Tibial nerve (tissue), 4 donors: ENCODE measurements at places on chromosomes 7 and 10. TPM values are rescaled to one million over a fixed set of nuclear protein-coding genes. Genes with fewer than 3 reads are reported as not detected.

GRCh38 chr10:129548600-129548999 is 81.6 kb downstream of the MGMT start:
- no peak for DNase-seq

GRCh38 chr10:33861016-33861704 is 526.7 kb upstream of the NRP1 start:
- no peak for DNase-seq

GRCh38 chr10:335151-335800 is 200.0 kb downstream of the ZMYND11 start:
- DNase-seq, result no peak

DNA sequence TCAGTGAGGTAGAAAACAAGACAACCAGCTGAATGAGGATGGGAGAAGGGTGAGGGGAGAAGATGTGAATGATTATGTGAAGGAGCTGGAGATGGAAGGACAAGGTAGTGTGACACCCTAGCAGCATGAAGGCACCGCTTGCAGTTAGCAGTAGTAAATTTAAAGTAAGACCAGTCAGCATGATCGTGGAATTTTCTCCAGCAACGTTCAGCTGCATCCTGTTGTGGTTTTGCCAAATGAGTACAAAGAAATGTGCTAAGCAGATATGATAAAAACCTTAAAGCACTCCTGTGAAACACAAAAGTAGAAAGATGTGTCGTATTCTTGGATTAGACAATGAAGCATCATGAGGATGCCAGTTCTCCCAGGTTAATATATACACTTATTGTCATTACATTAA is 34.1 kb upstream of the IFRD1 start:
- DNase-seq, result no peak

Gene CTAGE4
- total RNA-seq, result 3.1 TPM

Gene C7orf57
- total RNA-seq, result 0.21 TPM

Gene GNA12
- 36.0 TPM for total RNA-seq

- DNase-seq, result no peak
Observed at GRCh38 chr10:26556748-26557640, 118.9 kb downstream of the APBB1IP start.

DNA sequence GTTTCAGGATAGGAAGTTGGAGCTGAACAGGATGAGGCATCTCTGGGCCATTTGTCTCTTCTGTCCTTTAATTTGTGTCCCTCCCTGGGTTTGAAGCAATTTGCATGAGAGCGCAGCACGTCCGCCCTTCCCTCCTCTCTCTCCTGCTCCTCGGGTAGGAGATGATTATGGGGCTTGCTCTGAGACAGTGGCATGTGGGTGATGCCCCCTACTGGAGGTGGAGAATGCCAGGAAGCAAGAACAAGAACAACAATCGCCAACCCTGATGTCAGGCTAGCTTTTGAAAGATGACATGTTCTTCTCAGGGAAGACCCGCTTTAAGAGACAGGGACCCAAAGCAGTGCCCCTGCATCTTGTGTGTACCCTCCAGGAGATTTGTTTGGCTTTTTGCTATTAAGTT is 63.9 kb upstream of the LOXL4 start:
- DNase-seq, result no peak

DNA sequence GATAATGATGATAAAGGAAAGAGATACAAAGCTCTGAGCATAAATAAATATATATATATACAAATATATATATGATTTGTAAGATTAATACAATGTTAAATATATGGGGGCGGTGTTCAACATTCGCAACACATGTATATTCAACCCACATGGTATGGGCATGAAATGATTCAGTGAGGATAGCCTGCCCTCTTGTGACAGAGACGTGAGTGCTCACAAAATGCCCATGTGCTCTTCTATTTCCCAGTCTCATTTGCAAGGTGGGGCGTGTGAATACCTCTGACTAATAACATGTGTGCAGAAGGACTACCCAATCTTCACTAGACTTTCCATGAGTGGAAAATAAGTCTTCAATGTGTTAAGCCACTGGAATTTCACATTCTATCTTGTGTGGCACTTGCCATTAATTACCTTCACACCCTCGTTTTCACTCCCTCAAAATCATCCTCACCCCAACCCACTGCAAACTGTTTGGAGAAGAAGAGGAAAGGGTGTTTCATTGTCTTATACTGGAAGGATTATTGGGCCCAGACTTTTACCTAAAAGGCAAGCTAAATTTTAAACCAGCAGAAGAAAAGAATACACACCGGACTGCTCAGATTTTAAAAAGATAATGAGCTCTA is 26.9 kb downstream of the ASAH2 start:
- no peak for DNase-seq

Gene FAM180A
- total RNA-seq, result 5.3 TPM

Gene ABCC2
- 5.1 TPM for total RNA-seq

Gene ZNF775
- 9.6 TPM for total RNA-seq

Gene SPDYE6
- total RNA-seq, result not detected

- no peak for DNase-seq
Observed at GRCh38 chr7:24462117-24462516, 111.1 kb upstream of the PALS2 start.

- no peak for DNase-seq
Observed at GRCh38 chr7:101560856-101561255, 68.2 kb downstream of the MYL10 start.

GRCh38 chr10:113305871-113306270 is 247.0 kb upstream of the HABP2 start:
- DNase-seq, result no peak

DNA sequence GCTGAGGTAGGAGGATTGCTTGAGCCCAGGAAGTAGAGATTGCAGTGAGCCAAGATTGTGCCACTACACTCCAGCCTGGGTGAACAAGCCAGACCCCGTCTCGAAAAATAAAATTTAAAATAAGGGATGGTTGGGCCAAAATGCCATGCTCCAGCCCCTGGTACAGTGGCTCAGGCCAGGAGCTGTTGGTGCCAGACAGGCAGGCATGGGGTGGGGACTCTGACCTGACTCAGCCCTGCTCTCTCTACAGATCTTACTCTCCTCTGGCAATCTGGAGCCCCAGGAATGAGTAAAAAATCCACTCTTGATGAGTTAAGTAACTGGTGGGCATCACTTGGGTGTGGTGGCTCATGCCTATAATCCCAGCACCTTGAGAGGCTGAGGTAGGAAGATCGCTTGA is 8.4 kb upstream of the TMEM120A start:
- no peak for DNase-seq

DNA sequence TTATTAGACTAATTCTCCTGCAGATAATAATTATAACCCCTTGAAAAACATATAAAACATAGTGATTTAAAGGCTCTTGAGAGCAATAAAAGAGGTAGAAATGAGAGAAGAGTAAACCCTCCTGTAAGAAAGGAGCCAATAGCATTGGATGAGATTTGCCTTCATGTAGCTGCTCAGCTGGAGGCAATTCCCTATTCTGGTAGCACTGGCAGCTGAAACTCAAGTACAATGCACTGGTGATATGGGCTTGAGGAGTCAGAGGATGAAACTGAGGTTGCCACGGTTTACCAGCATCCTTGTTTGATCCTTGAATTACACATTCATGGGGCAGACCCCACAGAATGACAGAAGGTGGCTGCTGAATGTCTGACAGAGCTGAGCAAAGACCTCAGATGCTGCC is 76.4 kb downstream of the CTTNBP2 start:
- no peak for DNase-seq

DNA sequence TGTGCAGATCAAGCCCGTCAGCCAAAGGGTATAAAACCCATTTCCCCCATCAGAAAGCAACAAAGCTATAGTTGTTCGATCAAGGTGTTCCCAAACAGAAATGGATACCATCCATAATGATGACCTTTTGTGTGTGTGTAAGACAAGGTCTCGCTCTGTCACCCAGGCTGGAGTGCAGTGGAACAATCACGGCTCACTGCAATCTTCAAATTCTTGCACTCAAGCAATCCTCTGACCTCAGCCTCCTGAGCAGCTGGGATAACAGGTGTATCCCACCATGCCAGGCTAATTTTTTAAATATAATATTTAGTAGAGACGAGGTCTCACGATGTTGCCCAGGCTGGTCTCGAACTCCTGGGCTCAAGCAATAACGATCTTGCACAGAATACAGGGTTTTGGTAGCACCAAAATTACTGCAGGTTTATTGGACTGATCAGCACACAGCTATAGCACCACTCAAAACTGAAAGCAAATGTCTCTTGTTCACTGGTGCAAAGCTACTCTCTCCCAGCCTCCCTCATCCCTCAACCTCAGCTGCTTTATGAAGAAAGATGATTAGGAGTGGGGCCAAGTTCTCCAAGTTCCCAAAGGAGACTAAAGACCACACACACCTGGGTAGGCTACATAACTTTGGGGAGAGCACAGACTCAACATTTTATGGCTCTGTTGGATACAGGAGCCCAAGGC is 80.5 kb downstream of the ABI1 start:
- DNase-seq, result no peak

- no peak for DNase-seq
Observed at GRCh38 chr7:107045195-107045960, 873 bp downstream of the PRKAR2B start.

DNA sequence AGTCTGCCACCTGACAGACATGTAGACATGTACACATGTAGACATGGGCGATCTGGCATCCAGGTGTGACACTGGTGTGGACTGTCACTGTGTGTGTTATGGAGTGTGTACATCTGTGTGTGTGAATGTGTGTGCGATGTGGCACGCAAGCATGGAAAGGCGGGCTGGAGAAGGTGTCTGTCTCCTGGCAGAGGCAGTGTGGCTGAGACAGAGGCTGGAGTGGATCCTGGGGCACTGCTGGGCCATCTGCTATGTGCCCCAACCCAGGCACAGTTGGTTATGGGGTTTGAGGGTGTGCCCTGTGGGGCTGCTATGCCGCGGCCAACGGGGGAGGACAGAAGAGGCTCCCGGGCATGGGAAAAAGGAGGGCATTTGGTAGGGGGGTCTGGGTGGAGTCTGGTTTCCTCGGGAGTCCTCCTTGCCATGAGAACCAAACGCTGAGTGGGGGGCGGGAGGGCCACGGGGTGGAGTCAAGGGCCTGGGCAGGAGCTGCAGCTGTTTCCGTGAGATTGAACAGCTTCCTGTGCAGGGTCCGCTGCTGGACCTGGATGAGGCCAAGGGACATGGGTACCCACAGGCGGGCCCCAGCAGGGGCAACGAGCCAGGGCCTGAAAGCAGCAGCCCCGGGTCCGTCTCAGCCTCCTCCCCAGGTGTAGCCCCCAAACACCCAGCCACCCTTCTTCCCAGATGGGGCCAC is 1.3 kb downstream of the ELN start:
- DNase-seq, result no peak

- no peak for DNase-seq
Observed at GRCh38 chr10:110535958-110536891, 31.3 kb upstream of the SMC3 start.

Gene MMP21
- total RNA-seq, result 0.22 TPM

GRCh38 chr10:109327266-109327665 is 596.0 kb downstream of the XPNPEP1 start:
- no peak for DNase-seq

DNA sequence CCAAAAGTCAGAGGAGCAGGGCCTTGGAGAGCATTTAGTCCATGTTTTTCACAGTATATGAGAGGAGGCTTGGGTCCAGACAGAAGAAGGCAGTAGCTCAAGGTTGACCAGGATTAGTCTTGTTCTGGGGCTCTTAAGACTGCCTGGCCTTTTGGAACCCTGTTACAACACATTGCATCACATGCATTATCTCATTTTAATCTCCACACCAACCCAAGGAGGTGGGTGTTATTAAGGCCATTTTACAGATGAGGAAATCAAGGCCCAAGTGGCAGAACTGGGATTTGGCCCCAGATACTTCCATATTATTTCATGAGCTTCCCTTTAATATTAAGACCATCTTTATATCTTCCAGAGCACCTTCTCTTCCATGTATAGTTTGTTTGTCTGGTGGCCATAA is 38.8 kb downstream of the RPS24 start:
- no peak for DNase-seq

Gene AQP1
- 675 TPM for total RNA-seq

DNA sequence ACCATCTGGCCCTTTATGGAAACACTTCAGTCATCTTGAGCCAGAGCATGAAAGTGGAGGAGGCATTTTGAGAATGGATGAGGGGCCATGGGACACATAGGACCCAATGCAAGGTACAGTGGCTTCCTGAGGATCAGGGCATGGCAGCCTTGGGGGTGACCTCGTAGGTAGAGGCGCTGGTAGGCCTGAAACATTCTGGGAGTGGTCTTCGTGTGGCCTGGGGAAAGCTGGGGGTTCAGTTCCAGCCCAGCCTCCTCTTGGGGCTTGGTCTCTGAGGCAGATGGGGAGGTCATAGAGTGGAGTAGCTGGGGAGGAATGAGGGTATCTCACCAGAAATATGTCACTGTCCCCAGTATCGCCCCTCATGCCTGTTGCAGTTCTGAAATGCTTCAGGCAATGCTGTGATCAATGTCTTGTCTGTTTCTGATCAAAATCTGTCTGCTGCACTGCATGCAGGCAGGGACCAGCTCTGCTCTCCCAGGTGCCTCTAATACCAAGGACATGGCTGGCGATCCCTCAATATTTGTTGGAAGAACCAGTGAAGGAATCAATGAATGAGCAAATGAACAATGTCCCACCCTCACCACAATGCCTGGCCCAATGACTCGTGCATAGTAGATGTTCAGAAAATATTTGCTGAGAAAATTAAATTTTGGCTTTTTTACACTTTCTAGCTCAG is 90.9 kb downstream of the CHST15 start:
- DNase-seq, result no peak

DNA sequence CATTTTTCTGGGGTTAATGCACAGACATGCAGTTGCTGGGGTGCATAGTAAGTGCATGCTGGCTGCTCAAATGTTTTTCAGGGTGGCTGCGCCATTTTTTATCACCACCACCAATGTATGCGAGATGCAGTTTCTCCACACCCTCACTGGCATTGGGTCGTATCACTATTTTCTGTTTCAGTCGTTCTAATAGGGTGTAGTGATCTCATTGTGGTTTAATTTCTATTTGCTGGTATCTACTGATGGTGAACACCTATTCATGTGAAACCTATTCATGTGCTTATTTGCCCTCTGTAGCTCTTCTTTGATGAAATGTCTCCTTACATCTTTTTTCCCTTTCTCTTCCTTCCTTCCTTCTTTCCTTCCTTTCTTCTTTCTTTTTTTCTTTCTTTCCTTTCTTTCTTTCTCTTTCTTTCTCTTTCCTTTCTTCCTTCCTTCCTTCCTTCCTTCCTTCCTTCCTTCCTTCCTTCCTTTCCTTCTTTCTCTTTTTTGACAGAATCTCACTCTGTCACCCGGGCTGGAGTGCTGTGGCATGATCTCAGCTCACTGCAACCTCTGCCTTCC is 84.3 kb downstream of the ELFN1 start:
- no peak for DNase-seq

Gene AOC1
- not detected for total RNA-seq

DNA sequence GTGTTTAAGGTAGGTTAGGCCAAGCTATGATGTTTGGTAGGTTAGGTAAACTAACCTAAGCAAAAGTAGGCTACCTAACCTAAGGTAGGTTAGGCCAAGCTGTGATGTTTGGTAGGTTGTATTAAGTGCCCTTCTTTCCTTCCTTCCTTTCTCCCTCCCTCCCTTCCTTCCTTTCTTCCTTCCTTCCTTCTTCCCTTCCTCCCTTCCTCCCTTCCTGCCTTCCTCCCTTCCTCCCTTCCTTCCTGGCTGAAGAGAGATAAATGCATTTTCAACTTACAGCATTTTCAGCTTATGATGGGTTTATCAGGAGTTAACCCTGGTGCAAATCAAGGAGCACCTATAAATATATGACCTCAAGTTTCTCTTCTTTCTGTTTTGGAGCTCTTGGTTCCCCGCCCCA is 56.2 kb downstream of the SND1 start:
- no peak for DNase-seq
